ENCODE measurements at places on chromosomes 13 and 19. TPM values are rescaled to one million over a fixed set of nuclear protein-coding genes. Genes with fewer than 3 reads are reported as not detected.

Gene ZNF582
- 3.5 TPM for total RNA-seq

Gene ZNF626
- 19.1 TPM for total RNA-seq

Gene CARM1
- total RNA-seq, result 63.2 TPM

Gene OR7D2
- total RNA-seq, result not detected

Gene NLRP7
- total RNA-seq, result 0.69 TPM

Gene FOXO1
- 65.8 TPM for total RNA-seq

Gene ANKRD27
- 20.8 TPM for total RNA-seq

Gene FCER2
- total RNA-seq, result not detected

Gene VSTM1
- 2.2 TPM for total RNA-seq

Gene ZNF850
- total RNA-seq, result 7.0 TPM

Gene CLDN10
- 1.6 TPM for total RNA-seq

Gene ZNF878
- total RNA-seq, result not detected

Gene ZNF761
- 21.9 TPM for total RNA-seq

Gene ADPRHL1
- total RNA-seq, result 1.5 TPM

Gene GALP
- total RNA-seq, result not detected

Gene ZNF677
- 32.2 TPM for total RNA-seq

Gene TEX101
- total RNA-seq, result not detected

Gene ZNF835
- total RNA-seq, result not detected

Gene SYCN
- total RNA-seq, result not detected

Gene GARIN5A
- total RNA-seq, result not detected

Gene MCEMP1
- total RNA-seq, result not detected

Gene IQCN
- total RNA-seq, result 1.2 TPM

Gene ZNF439
- total RNA-seq, result 0.18 TPM

Gene P2RY11
- 16.3 TPM for total RNA-seq

Gene C13orf42
- 0.21 TPM for total RNA-seq

Gene CYP2S1
- 17.5 TPM for total RNA-seq

Gene PSG1
- total RNA-seq, result not detected

Gene ZNF221
- total RNA-seq, result 7.3 TPM

Gene ZNF443
- total RNA-seq, result 7.3 TPM

Gene PALM3
- total RNA-seq, result 0.90 TPM

Gene ZSCAN4
- 0.74 TPM for total RNA-seq

Gene GSX1
- not detected for total RNA-seq

Gene ZNF208
- total RNA-seq, result 1.7 TPM

Gene F2RL3
- 0.92 TPM for total RNA-seq

Gene INSL3
- 0.36 TPM for total RNA-seq

Gene GNA15
- total RNA-seq, result not detected

Gene RASAL3
- 1.5 TPM for total RNA-seq

Gene POSTN
- 0.41 TPM for total RNA-seq

Gene TBXA2R
- 7.3 TPM for total RNA-seq

Gene PTGER1
- 0.31 TPM for total RNA-seq

Gene IGFL3
- total RNA-seq, result not detected

Gene LHB
- total RNA-seq, result 1.4 TPM

Gene FUT1
- total RNA-seq, result 5.7 TPM

Gene SLC6A16
- total RNA-seq, result 4.0 TPM

Gene MRPL54
- 26.7 TPM for total RNA-seq

Gene CFAP97D2
- total RNA-seq, result not detected

Gene ZNF177
- 1.1 TPM for total RNA-seq

Gene SERPINE3
- total RNA-seq, result not detected

Gene DKKL1
- 2.2 TPM for total RNA-seq

Gene VSIG10L
- 5.9 TPM for total RNA-seq

Gene RFXAP
- total RNA-seq, result 6.3 TPM

Gene HIPK4
- not detected for total RNA-seq

Measured in endothelial cell (in vitro differentiated cells).